ENCODE measurements at places on chromosomes 11 and 22. TPM values are rescaled to one million over a fixed set of nuclear protein-coding genes. Genes with fewer than 3 reads are reported as not detected.

- no peak for DNase-seq
Measured at GRCh38 chr11:86873573-86874083, 73.3 kb downstream of the PRSS23 start.

- no peak for DNase-seq
Measured at GRCh38 chr11:74816664-74817063, 68.0 kb downstream of the RNF169 start.

Gene KRTAP5-2
- total RNA-seq: not detected

GRCh38 chr22:46869329-46869728, 106.9 kb downstream of the TBC1D22A start:
- no peak for DNase-seq

GRCh38 chr22:19772673-19773469, 12.3 kb downstream of the TBX1 start:
- no peak for DNase-seq

DNA sequence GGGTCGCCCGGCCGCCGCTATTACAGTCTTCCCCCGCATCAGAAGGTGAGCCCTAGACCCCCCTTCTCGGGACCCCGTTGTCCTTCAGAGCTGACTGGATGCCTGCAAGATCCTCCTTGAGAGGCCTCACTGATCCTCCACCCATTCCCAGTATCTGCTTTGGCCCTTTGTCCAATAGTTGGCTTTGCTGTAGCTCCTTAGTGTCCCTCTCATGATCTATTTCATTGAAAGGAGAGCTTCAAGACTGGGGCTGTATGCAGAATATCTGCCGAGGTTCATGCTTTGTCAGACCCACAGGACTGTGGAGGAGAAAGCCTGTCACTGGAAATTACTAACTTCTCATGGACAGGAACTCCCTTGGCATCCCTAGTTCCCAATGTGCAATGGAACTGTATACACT, 499 bp downstream of the DLAT start:
- no peak for DNase-seq

Gene P4HA3
- 1.0 TPM for total RNA-seq

Gene TSGA10IP
- not detected for total RNA-seq

DNA sequence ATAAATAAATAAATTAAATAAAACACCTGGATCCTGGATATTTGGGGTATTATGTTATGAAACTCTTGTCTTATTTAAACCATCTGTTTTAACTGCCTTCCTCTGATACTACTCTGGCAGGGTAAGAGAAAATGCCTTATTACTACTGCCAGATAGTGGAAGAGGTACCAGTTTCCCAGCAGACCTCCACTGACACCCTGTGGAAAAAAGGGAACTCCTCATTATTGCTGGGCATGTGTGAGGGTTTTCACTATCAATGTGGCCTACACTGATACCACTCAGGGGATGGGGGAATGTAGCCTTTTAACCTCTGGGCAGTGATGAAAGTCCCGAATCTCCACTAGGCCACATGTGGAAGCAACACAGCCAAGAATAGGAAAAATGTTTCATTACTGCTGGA, 121.0 kb downstream of the LUZP2 start:
- DNase-seq: no peak

DNA sequence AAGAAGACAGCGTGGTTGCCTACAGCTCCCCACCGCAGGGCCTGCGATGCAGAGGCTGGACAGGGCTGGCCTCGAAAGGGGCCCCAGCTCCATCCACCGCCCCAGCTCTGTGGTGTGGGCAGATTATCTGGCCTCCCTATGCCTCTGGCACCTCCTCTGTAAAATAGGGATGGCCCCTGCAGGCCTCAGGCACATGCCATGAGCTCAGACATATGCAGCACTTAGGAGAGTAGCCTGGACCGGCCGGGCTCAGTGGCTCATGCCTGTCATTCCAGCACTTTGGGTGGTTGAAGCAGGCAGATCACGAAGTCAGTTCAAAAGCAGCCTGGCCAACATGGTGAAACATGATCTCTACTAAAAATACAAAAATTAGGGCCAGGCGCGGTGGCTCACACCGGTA, 7.4 kb downstream of the APOBEC3D start:
- no peak for DNase-seq

GRCh38 chr22:50578776-50579310, 616 bp upstream of the CPT1B start:
- DNase-seq: no peak

- no peak for DNase-seq
Measured at GRCh38 chr11:97934572-97935208, 1086.1 kb upstream of the CNTN5 start.

GRCh38 chr22:47633111-47633510, 870.7 kb downstream of the TBC1D22A start:
- DNase-seq: peak; percentile 33

GRCh38 chr11:47160753-47161133, 15.9 kb downstream of the ARFGAP2 start:
- no peak for DNase-seq

- peak; percentile 71 for DNase-seq
Measured at GRCh38 chr22:49005557-49005956, 822.1 kb downstream of the BRD1 start.

DNA sequence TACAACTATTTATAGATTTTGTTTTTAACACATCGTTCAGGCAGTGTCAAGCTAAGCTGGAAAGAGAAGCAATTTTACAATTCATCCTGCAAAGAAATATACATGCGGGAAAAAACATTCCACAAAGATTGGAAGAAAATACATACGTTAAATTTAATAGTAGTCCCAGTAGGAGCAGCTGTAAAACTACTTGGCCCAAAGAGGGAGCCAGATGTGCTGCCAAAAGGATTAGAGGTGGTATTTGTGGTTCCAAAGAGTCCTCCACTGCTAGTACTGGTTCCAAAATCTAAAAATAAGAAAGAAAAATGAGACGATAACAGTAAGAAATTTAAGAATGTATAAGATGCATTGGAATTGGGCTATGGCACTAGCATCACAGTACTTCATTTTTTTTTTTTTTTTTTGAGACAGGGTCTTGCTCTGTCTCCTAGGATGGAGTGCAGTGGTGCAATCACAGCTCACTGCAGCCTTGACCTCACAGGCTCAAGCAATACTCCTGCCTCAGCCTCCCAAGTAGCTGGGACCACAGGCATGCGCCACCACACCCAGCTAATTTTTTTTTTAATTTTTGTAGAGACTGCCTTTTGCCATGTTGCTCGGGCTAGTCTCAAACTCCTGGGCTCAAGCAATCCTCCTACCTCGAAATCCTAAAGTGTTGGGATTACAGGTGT, 21.5 kb downstream of the NUP98 start:
- DNase-seq: no peak

Gene PIH1D2
- total RNA-seq: 1.5 TPM

DNA sequence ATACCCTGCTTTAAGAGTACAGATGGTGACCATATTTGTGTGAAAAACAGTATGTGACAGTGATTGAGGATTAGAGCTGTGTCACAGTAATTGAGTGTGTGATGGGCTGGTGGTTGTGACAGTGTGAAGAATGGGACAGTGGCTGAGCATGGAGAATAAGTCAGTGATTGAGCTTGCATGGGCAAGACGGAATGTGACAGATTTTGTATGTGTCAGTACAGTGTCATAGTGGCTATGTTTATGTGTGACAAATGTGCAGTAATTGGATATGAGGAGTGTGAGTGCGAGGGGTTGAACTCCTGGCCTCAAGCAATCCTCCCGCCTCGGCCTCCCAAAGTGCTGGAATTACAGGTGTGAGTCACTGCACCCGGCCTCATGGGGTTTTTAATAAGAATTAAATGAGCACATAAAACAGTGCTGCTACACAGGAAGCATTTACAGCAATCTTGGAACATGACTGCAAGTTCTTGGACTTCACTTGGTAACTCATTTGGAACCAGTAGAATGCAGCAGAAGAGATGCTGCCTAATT, 583 bp upstream of the RRAS2 start:
- no peak for DNase-seq

DNA sequence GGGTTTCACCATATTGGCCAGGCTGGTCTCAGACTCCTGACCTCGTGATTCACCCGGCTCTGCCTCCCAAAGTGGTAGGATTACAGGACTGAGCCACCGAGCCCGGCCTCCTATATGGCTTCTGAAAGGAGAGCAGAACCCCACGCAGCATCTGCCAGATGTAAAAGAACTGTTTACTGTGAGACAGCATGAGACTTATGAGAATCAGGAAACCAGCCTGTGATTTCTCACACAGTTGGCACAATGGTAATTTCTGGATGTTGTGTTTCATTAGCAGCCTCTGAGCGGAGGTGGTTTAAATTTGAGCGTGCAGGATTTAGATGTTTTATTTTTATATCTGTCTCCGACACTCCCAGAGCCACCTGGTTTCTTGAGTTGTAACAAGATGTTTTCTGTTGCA, 33.8 kb downstream of the CEP164 start:
- DNase-seq: no peak

DNA sequence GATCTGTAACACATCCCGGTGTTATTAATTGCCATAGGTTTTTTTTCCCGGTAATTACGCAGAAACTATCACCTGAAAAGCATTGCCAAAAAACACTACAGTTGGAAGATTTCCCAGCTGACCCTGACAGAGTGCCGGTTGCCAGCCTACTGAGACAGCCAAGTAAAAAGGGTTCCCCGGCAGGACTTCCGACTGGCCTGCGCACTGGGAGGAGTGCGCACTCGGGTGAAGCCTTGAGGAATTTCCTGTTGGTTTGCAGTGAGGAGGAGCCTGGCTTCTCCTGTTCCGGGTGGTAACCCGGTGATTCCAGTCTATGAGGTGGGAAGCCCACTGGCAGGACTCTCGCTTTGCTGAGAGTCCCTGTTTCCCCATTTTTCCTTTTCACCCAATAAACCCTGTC, 52.1 kb downstream of the CNTF start:
- DNase-seq: no peak

DNA sequence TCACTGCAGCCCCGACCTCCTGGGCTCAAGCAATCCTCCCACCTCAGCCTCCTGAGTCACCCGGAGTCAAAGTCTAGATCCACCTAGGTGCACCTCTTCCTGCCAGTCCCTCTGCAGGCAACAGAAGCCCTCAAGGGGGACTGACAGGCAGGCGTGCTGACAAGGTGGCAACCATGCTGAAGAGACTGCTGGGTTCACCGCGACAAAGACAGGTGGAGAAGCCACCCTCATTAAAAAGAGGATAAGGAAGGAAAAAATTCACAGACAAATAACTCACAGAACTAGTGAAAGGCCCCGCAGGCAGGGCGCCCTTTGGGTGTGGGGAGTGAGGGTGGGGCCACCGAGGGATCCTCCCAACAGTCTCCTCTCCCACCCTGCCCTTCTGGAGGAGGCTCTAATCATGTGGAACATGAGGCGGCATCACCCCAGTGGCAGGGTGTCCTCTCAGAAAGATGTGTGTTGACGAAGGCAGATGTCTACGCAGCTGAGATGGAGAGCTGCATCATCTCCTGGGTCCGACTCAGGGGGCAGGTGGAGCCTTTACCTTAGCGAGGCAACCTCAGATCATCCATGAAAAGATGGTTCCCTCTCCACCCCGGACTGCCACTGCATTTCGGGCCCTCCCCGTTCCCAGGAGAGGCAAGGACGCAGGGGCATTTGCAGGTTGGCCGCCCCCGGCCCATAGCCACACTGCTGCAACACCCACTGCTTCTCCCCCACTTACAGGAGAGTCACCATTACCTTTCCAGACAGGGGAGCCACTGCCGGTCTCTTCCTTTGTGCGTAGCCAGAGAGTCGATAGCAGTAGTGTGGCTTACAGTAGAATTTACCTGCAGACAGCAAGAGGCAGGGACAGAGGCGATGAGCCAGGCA, 91.2 kb upstream of the BID start:
- no peak for DNase-seq

Gene TRIM29
- 1.3 TPM for total RNA-seq

Gene SCN3B
- total RNA-seq: 1.3 TPM

Data from mesenteric fat pad (tissue), 1 donor.